ENCODE measurements at places on chromosomes 5 and 9.
A peak's percentile ranks its signal among the peaks of the same experiment; 100 is the strongest.

DNA sequence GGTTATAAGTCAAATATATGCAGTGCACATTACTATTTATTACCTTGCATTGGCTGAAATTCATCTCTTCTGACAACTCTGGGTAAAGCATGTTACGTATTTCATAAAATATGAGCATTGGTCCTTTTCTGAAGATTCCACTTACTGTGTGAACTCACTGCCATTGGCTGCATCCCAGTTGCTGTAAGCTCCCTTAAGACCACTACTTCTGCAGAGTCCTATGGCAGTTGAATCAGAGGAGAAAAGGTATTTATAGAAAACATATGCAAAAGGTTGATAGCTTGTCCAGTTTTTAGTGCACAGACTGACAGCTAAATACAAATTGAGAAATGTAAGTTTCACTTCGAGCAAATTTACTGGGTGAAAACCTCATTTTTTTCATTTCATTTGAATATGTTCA is 394.6 kb upstream of the ARRDC3 start:
- H3K27me3 ChIP-seq: no peaks in the 10 kb centered on the region
- no peak overlapping the region for H3K27ac ChIP-seq
- no peaks in the 10 kb centered on the region for H3K4me1 ChIP-seq
- no peak for DNase-seq
- no peaks in the 10 kb centered on the region for H3K36me3 ChIP-seq

DNA sequence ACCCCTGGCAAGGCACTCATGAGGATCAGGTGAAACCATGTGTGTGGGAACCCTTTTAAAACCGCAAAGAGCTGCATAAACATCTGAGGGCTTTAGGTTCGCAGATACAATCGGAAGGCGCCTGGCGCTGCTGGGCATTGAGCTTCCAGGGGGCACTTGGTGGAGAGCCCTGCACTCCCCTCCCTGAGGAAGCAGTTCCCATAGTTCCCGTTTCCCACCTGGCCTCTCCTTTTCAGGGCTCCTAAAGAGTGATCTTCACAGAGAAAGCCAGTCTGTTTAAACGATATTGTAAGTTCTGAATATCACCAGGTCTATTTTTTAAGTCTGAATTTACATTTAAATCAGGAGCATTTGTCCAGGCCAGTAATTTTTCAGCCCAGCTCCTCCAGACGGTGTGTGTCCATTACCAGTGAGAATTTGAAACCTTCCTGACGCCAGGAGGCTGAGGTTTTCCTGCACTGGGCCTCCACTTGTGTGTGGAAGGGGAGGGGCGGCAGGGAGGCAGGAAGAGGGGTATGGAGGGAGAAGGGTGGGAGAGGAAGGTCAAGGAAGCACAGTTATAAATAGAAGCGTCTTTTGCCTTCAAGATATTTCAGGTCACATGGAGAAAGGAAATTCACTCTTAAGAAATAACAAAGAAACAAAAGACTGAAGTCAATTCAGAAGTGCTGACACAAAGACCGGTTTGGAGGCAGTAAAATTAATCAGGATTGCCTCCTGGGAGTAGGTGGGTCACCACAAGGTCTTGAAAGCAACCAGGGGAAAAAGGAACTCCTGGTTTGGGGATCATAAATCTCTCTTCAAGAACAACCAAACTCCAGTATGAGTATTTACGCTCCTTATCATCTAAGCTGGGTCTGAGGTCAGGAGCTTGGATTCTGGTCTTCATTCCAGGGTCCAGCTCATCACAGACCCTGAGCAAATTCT is 14.3 kb upstream of the MGAT1 start:
- H3K27me3 ChIP-seq: no peaks in the 10 kb centered on the region
- no peak for DNase-seq
- no peak overlapping the region for H3K4me3 ChIP-seq
- H3K4me1 ChIP-seq: peaks cover 24% of the 10 kb centered on the region
- H3K27ac ChIP-seq: peak overlapping the region; percentile 57

DNA sequence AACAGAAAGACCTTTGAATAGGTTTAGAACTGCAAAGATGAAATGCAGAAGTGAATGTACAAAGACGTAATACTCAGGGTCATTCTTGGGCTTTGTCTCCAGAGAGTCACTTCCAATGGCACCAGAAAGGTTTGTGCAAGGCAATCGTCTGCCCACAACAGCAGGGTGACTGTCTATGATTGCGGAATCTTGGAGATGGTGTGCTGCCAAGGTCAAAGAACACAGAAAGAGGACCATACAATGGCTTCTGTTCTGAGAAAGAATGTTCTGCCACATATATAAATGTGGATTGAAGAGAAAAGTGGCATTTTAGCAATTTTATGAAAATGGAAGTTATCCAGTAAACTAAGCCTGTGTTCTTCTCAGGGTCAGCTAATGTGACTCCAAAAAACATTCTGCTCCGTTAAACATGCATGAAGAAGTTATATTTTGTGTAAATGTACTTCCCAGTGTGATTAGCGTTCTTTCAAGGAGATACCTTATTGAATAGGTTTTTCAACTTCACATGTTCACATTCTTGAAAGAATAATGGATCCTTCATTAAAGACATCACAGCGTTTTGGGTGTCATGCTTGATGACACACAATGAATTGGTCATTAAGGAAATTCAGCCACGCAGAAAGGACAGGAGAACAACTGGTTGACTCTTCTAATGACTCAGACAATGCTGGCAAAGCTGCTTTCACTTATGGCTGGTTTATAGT is 73.4 kb upstream of the CDH6 start:
- H3K4me3 ChIP-seq: no peak overlapping the region
- peaks cover 7% of the 10 kb centered on the region for H3K4me1 ChIP-seq
- no peaks in the 10 kb centered on the region for H3K27me3 ChIP-seq

DNA sequence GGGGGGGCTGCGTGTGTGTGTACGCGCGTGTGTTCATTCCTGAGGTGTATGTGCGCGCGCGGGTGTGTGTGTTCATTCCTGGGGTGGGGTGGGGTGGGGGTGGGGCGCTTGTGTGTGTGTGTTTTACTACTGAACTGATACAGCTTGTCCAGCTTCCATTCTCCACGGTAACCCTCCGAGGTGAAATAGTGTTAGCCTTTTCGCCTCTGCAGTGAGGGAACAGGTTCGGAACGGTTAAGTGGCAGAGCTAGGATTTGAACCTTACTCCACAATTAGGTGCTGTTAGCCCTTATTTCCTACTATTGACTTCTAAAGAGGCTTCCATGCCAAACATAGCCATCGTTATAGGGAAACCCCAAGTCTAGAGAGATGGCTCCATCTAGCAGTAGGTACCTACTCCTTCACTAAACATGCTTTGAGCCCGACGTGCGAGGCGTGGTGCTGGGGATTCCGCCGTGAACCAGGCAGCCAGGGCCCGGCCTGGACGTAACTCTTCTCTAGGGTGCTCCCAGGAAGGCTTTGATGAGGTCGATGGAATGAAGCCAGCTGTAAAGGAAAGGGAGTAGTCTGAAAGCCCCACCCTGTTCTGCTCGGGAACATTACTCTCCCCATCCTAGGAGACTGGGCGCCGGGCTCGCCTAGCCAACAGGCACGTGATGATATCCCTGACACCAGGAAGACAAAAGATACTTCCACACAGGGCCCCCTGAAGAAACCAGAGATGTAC is 782 bp upstream of the SKP1 start:
- peak overlapping the region; percentile 81 for H3K4me3 ChIP-seq
- H3K4me1 ChIP-seq: peaks cover 43% of the 10 kb centered on the region
- H3K27ac ChIP-seq: peak overlapping the region; percentile 100
